Inflammatory macrophage treated with lipopolysaccharide for 4 hours (primary cell): ENCODE measurements at places on chromosomes 11 and 22.

DNA sequence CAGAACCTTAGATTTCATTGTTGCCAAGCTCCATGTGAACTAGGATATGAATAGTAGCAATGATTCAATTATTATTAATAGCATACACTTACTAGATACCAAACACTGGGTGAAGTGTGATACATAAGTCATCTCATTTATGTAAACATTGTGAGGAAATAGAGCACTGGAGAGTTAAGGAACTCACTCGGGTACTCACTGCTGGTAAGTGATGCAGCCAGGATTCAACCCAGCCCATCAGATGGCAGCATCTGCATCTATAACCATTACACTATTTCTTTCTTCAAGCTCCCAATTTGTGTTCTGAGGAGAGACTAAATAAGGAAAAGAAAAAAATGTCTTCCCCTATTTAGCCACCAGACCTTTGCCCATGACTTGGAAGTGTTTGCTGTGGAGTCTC, 10.2 kb upstream of the ALG8 start:
- peak; percentile 54 for DNase-seq

GRCh38 chr22:39942439-39943230, 17.6 kb upstream of the TMA7B start:
- DNase-seq: peak; percentile 55

GRCh38 chr11:75163921-75164849, 13.3 kb downstream of the SLCO2B1 start:
- no peak for DNase-seq

- DNase-seq: no peak
These were observed 2.6 kb upstream of the MRGPRE start for GRCh38 chr11:3234846-3235245.

GRCh38 chr11:2714871-2715270, 15.1 kb upstream of the KCNQ1OT1 start:
- no peak for DNase-seq

- peak; percentile 68 for DNase-seq
These were observed 2.4 kb downstream of the PHF21A start for GRCh38 chr11:46118702-46119351.
